GM13976 (cell line): ENCODE measurements at places on chromosomes 2 and 18.

DNA sequence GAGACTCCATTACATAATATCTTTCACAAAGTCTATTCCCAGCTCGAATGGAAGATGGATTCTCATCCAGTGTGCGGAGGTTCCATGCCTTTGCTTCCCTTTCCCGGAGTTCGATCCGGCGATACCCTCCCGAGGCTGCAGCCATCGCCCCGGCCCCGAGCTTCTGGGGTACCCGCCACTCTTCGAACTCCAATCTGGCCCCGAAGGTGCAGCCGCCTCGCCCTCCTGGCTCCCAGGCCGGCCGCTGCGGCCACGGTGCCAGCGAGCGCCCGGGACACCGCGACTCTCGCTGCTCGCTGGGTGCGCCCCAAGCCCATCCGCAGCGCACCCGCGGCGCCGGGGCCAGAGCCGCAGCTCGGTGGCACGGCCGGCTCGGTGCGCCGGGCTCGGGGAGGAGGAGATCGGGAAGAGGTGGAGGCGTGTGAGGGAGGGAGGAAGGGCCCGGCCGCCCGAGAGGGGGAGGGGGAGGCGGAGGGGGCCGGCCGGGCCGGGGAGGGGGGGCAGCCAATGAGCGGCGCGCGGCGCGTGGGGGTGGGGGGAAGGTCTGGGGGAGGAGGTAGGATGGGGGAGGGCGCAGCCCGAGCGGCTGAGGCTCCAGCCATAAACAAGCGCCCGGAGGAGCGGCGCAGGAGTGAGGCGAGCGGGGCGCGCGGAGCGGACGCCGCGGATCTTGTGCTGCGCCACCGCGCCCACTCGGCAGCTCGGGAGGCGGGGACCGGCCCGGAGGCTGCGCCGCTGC is at the start of gene CRIM1:
Gene CRIM1, plus strand, starts transcription at position 628 of the 739 bp plus-strand sequence. CDS start 515 bp downstream, outside the sequence.
- DNase-seq = peak; percentile 75

DNA sequence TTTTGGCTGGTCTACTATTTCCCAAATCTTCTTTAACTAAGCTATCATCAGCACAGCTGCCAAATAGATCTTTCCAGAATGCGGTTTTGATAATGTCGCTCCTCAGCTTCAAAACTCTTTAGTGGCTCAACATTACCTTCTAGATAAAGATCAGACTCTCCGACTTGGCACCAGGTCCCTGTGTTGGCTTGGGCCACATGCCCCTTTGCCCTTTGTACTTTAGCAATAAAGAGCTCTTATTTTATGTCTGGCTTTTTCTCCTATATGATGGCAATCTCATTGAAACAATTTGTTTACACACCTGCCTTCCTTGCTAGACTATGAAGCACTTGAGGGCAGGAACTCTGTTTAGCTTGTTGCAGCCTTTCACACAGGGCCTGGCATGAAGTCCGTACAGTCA is 128.9 kb upstream of the GATA6 start:
- no peak for DNase-seq

DNA sequence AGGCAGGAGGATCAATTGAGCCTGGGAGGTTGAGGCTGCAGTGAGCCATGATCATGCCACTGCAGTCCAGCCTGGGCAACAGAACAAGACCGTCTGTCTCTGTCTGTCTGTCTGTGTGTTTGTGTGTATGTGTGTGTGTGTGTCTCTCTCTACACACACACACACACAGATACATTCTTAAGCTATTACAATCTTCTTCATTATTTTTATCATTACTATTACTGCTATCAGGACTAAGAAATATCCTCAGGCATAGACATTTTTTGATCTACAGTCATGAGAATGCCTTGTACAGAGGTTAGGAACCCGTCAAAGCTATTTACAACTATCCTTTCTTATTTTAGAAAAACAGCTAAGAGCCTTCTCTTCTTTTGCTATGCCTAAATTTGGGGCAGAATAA is 207.4 kb downstream of the NEDD4L start:
- DNase-seq = no peak

- no peak for DNase-seq
Observed at GRCh38 chr2:206840999-206841398, 75.6 kb downstream of the FASTKD2 start.

GRCh38 chr2:98769784-98770183 is 38.9 kb upstream of the MGAT4A start:
- DNase-seq = no peak

DNA sequence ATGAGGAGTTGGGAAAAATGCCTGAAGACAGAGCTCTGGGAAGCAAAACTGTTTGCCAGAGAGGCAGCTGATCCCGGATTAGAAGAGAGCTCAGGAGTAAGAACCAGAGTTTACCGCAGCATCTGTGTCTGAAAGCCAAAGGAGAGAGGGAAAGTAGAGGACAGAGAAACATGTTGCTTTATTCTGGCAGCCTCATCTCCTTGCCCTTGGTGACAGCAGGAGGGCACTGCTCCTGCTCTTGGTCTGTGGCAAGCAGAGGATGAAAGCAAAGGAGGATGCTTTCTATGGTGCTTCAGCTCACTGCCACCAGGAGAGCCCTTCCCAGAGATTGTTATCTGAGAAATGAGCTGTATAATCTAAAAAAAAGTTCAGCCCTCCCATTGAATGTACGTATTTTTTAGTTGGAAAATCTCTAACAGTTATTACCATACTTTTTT is 7.7 kb downstream of the SLC1A4 start:
- DNase-seq = no peak

DNA sequence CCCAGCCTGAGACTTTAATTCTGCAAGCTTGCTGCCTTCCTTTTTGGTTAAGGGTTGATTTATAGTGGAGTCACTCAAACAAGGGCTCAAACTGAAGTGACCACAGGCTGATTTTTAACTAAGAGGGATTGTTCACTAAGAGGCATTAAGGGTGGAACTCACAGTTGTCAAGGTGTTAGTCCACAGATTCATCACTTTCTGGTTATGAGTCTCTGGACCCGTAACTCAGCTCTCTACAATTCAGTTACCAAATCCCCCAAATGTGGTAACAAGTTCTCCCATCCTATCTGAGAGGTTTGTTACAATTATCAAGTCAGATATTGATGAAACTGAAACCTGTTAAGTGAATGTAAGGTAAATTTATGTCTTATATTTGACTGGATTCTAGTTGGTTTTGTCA is 185.9 kb upstream of the KLHL14 start:
- no peak for DNase-seq

GRCh38 chr2:177239932-177240630 is 24.4 kb downstream of the NFE2L2 start:
- DNase-seq = peak; percentile 35

GRCh38 chr18:69686861-69687260 is 260.8 kb downstream of the CD226 start:
- DNase-seq = no peak

- no peak for DNase-seq
Observed at GRCh38 chr18:21345840-21346239, 103.8 kb downstream of the GREB1L start.

DNA sequence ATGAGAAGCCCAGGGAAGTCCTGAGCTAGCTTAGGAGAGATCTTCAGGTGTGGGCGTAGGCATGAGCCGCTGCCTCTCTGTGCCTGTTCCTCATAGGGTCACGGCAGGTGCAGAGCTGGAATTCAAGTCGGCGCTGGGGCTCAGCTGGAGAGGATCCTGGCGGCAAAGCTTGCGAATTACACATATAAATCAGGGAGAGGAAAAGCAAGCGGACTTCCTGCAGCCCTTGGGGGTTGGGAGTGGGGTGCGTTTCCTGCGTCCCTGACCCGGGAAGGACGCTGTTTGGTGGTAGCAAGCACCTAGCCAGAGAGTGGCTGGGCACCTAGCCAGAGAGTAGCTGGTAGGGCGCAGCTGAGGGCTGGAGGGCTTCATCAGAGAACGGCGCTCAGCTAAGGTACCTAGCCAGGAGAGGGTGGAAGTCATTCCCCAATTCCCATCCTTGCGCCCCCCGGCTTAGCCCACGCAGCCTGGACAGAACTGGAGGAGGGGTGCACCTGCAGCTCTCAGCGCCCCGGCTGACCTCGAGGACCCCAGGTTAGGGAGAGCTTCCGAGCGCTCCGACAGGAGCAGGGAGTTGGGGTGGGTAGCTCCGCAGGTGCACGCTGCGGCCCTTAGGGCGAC is 459 bp upstream of the EFR3B start:
- peak; percentile 43 for DNase-seq

GRCh38 chr2:161369311-161369710 is 46.8 kb upstream of the TBR1 start:
- DNase-seq = no peak

- no peak for DNase-seq
Observed at GRCh38 chr18:50629148-50629631, 69.3 kb downstream of the MAPK4 start.

- peak; percentile 83 for DNase-seq
Observed at GRCh38 chr2:45974762-45975408, 322.3 kb upstream of the EPAS1 start.

- no peak for DNase-seq
Observed at GRCh38 chr2:48467637-48468036, 62.3 kb upstream of the STON1 start.

DNA sequence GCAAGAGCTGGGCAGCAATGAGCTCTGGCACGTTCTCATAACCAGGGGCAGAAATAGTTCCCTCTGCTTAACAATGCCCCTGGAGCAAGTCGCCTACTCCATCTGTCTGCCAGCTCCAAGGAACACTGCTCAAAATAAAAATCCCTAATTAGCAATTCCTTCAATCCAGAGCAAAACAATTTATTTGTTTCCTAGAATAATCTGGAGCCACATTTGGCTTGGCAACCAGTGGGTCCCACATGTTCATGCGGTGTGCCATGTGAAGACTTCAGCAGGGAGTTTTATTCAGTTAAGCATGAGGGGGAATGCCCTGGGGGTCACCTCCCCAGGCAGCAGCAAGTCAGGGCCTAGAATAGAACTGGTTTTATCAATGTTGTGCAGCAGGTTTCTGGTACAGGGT is 7.6 kb upstream of the EGR4 start:
- no peak for DNase-seq

- peak; percentile 42 for DNase-seq
Observed at GRCh38 chr18:3454365-3455089, 4.6 kb downstream of the TGIF1 start.

GRCh38 chr2:25056098-25056821 is 14.4 kb downstream of the EFR3B start:
- no peak for DNase-seq

DNA sequence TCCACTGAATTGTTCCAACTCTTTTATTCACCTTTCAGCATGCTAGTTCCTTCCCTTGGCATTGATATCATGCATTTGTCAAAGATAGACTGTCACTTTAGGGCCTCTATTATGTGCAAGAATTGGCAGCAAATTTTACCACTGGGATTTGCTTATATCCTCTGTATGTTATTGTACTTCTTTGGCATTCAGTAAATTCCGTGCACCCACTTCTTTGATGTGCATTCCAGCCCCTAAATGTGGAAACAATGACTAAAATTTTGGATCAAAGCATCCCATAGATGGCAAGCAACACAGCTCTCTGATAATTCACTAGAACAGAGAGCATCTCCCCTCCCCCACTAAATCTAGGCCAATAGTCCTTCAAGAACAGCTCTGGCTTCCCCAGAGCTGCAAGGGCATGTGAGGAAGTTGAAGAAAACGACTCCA is 399.0 kb upstream of the HNRNPA3 start:
- DNase-seq = no peak

DNA sequence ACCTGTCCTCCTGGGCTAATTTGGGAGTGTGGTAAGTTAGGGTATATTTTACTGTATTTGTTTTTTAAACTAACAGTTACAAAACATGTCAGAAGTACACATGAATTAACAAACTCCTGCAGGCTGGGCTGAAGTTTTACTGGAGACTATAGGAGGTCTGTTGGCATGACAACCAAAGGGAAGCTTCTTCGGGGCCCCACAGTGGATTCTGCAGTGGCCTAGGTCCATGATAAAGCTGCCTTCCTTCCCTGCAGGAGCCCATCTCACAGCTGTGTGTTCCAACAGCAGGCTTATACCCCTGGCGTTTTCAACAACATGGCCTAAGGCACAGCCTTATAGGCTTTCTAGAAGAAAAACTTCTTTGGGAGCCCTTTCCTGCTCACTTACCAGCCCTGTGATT is 128.0 kb upstream of the SETBP1 start:
- no peak for DNase-seq

DNA sequence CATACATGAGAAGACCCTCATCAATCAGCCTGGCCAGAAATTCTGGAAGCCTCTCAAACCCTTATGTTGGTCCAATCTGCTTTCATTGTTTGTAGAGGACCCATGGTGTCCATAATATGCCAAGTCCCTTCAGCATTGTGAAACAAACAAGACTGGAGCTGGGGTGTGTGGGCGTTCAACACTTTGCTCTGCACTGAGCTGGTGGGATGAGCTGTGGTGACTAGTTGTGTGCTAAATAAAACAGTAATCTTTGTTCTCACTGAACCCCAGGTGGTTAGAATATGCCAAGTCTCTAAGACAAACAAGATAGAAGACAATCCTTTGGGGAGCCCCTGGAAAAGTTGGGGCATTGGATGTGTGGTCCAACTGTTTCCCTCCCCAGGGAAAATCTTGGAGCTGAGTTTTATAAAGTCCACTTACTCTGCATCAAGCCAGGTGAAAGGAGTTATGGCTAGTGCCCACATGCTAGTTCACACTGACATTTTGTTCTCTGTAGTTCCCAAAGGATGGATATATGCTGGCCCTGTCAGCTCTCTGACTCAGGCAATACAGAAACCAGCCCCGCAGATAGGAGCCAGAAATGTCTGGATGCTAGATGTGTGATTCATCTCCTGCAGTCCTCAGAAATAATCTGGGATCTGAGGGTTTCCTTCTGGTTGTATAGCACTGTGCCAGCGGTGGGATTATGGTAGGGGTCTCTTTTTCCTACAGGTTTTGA is 260.2 kb downstream of the TMX3 start:
- DNase-seq = no peak

- DNase-seq = peak; percentile 81
Observed at GRCh38 chr2:98134172-98135005, 47.4 kb downstream of the VWA3B start.

GRCh38 chr2:95327861-95328260 is 30.7 kb downstream of the KCNIP3 start:
- no peak for DNase-seq

GRCh38 chr2:241950413-241951315 is 81.1 kb downstream of the RTP5 start:
- peak; percentile 90 for DNase-seq

DNA sequence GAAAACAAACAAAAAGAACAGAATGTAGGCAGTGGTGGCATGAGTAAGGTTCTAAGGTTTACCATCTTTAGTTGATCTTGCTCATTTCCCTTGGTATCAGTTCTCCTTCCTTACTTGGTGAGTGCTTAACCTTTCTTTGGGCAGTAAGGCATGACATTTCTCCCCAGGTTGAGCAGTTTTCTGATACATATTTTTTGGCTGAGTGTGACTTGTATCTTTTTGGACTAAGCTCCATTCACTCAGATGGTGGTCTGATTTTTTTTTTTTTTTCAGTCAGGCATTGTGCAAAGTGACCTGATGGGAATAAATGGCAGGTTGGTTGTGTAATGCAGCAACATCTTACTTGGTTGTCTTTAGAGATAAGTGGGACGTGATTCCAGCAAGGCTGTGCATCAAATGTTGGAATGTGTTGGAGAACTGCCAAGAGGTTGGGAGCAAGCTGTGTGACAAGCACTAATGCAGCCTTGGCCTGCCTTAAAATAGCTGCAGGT is 15.1 kb downstream of the SPTBN1 start:
- DNase-seq = no peak

- DNase-seq = no peak
Observed at GRCh38 chr2:99888617-99889016, 253.8 kb downstream of the AFF3 start.
